Activated naive CD4-positive, alpha-beta T cell treated with anti-CD3 and anti-CD28 coated beads, Interleukin-2, amount 10 ng/mL, durations not matched to agents 5 hours and 36 hours (primary cell): ENCODE measurements at places on chromosomes 5 and 9. TPM values are rescaled to one million over a fixed set of nuclear protein-coding genes. Genes with fewer than 3 reads are reported as not detected.

The CACNA1B gene
- not detected for total RNA-seq

The INSYN2B gene
- not detected for total RNA-seq

The PDE6A gene
- total RNA-seq, result not detected

The MLANA gene
- not detected for total RNA-seq
